ENCODE measurements at places on chromosomes 6 and 20. TPM values are rescaled to one million over a fixed set of nuclear protein-coding genes. Genes with fewer than 3 reads are reported as not detected.

The MRPL14 gene
- 41.9 TPM for total RNA-seq

The STX11 gene
- total RNA-seq = 3.3 TPM

DNA sequence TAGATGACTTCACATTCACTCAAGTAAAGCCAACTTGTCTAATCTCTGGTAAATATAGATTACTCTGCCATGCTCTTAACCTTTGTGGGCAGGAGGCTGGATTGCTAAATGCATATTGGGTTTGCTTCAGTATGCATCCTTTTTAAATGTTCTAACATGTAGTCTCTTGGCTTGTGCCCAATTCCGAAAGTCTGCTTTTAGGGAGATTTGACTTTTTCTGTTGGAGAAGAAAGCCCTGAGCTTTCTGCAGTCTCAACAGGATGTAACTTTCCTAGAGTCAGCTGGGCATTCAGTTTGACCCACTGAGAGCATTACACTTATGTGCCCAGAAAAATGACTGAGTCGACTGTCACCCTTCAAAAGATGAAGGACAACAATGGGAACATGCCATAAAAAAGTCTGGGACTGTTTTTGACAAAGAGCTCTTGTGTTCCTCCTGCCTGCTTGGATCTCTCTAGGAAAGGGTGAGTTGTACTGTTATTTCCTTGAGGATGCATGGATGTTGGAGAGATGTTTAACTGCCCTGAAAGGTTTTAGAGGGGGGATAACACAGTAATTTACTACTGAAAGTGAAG, 299.4 kb downstream of the ZFAND3 start:
- DNase-seq = no peak

The GATA5 gene
- total RNA-seq = 0.33 TPM

DNA sequence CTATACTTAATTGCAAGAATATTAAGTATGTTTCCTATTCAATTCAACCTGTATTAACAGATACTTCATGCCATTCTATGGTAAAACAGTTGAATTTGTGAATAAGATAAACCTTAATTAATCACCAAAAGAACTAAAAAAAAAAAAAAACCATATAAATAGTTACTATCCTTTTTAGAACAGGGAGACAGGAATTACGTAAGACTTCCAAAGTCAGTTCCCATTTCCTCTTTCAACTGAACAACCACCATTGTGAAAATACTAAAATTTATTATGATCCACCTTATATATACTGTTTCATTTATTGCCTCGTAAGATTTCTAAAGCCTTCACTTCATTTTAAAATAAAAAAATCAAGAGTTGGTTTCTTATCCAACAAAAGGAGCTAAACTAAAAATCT, 9.4 kb downstream of the CCNC start:
- DNase-seq = no peak

DNA sequence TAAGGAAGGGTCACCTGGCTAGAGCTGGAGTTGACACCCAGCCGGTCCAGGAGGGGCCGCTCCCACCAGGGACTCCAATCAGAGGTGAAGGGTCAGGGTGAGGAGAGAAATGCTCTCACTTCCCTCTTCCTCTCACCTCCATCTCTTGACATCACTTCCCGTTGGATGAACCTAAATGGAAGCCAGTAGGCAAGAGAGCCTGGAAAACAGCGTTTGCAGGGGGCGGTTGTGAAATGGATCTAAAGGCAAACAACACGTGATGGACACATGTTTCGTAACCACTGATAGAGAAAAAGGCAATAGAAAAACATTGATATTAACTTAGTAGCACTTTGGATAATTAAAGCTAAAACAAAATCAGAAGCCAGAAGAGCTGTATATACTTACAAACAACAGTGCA, 105.6 kb upstream of the FOXA2 start:
- peak; percentile 47 for DNase-seq

The FAM209A gene
- total RNA-seq = 0.50 TPM

DNA sequence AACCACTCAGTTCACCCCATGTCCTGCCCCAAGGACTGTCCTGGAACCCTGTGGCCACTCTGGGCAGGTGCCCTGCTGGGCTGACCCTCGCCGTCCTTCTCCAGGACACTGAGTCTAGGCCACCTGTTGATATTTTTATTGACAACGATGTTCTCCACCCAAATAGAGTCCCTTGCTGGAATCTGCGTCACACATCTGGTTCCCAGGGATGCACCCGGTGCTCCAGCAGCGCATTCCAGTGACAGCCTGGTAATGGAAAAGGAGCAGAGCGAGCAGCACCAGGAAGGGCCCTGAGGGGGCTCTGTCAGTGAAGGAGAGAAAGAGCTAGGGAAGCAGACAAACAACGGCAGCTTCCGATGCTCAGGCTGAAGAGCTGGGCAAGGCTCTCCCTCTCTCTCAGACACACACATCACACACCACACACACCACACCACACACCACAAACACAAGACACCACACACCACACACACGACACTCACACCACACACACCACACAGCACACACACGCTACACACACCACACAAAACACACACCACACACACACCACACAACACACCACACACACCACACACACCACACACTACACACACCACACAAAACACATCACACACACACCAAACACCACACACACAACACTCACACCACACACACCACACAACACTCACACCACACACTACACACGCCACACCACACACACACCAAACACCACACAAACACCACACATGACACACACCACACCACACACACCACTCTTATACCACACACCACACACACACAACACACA, 117.9 kb upstream of the THBS2 start:
- DNase-seq = no peak

DNA sequence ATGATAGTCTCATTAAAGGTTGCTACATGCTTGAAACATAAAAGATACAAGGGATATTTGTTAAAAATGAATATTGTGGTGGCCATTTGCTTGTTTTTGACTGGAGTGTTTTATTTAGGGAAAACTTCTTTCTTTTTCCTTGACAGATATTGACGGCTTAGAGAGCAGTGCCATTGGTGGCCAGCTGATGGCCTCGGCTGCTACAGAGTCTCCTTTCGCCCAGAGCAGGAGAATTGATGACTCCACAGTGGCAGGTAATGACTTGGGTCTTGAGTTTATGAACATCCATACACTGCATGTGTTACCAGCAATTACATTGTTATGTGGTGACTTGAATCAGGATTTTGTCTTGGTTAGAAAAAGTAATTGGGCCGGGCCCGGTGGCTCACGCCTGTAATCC, 67.5 kb upstream of the PBOV1 start:
- DNase-seq = no peak

DNA sequence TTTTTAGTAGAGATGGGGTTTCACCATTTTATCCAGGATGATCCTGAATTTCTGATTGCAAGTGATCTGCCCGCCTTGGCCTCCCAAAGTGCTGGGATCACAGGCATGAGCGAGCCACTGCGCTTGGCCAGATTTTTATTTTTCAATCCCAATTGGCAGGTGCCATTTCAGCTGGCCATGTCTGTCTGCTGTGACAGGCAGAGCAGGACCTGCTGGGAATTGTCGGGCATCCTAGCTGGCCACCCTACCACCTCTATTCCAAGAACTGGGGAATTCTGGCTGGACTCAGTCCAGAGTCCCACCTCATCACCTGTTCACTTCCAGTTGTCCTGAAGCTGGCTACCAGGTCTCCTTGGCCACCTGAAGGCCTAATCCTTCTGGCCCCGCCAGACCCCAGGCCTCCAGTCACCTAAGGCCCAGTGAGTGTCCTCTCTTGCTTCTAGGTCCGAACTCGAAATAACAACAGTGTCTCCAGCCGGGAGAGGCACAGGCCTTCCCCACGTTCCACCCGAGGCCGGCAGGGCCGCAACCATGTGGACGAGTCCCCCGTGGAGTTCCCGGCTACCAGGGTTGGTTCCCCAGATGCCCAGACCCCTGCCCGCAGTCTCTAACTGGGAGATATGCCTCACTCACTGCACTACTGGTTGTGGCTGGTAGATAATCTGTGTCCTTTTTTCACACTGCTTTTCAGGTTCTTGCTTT, 24.0 kb downstream of the DNMT3B start:
- no peak for DNase-seq

GRCh38 chr6:37938909-37939308, 119.4 kb downstream of the ZFAND3 start:
- no peak for DNase-seq

- peak; percentile 68 for DNase-seq
Measured at GRCh38 chr20:21109144-21109543, 3.0 kb upstream of the LINC00237 start.

GRCh38 chr6:18022398-18023231, 35.2 kb upstream of the KIF13A start:
- DNase-seq = no peak

DNA sequence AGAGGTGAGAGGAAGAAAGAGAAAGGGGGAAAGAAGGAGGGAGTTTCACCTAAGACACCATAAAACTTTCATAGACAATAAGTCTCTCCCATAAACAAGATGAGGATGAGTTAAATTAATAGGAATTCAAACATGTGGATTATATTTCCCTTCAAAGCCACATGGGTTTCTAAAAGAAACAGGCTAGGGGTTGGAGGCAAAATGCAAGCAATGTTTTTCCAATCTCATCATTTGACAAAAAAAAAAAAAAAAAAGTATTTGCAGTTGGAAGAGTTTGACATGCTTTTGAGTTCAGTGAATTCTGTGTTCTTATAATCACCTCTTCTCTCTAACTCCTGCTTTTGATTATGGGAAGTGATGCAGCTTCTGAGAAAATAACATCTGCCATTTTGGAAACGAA, 286.5 kb upstream of the PRND start:
- DNase-seq = no peak

- DNase-seq = no peak
Measured at GRCh38 chr6:148650941-148651505, 95.8 kb upstream of the UST start.

GRCh38 chr20:57688864-57689263, 21.0 kb downstream of the PMEPA1 start:
- no peak for DNase-seq

GRCh38 chr20:57707849-57708693, 1.7 kb downstream of the PMEPA1 start:
- DNase-seq = no peak

DNA sequence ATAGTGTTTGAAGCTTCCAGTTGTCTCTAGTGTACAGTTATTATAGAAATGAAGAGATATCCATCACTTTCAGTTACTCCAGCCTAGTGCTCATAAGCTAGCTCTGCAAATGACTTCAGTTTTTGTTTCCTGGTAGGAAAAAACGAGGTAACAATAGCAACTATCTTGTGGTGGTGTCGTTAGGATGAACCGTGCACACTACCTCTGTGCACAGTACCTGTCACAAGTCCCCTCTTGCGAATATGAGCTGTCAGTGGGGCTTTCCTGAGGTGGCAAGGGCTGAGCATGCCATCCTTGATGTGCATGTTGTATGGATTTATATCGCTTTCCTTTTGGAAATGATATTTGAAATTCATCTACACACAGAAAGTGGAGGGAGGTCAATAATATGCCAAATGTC, 151.8 kb downstream of the ARID1B start:
- no peak for DNase-seq

- no peak for DNase-seq
Measured at GRCh38 chr20:17470973-17471372, 60.2 kb downstream of the BFSP1 start.

The TSBP1 gene
- not detected for total RNA-seq

GRCh38 chr6:56816370-56816769, 138.5 kb upstream of the BEND6 start:
- DNase-seq = no peak

DNA sequence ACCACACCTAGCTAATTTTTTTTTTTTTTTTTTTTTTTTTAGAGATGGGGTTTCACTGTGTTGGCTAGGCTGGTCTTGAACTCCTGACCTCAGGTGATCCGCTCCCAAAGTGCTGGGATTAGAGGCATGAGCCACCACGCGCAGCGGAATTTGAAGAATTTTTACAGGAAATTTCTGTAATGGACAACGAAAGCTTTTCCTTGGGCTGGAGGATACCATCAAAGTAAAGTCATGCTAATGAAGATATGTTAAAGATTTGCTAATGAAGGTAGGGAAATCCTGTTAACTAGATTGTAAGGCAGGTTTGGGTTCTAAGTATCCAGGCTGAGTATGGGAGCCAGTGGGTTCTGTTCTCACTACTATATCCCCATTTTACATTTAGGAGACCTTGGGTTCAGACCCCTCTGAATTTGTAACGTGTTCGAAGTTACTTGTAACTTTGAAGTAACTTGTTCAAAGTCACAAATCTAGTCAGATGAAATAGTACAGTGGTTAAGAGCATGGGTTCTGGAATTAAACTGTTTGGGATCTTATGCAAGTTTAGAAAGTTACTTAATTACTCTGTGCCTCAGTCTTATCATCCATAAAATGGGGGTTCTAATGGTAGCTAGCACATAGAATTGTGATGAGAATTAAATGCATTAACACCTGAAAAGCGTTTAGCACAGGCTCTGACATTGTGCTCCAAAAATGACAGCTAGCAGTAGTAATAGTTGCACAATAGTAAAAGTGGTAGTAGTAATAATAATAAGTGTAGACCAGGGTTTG, 123.4 kb upstream of the GPR6 start:
- no peak for DNase-seq

The SCUBE3 gene
- 8.0 TPM for total RNA-seq

DNA sequence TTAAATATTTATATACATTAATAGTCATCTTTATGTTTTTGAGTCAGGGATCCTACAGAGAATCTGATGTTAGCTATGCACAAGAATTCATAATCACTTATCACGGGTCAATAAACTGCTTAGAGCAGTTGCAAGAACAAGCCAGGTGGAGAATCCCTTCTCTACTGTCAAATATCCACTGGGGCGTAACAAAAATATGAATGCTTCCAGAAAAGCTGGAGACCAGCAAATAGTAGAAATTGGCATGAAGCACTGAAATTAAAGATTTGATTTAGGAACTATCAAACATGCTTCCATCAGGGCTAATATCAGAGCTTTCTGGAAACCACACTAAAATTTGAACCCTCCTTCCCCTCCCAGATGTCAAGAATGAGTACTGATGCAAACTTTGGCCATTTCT, 37.3 kb downstream of the ADGRG6 start:
- no peak for DNase-seq

DNA sequence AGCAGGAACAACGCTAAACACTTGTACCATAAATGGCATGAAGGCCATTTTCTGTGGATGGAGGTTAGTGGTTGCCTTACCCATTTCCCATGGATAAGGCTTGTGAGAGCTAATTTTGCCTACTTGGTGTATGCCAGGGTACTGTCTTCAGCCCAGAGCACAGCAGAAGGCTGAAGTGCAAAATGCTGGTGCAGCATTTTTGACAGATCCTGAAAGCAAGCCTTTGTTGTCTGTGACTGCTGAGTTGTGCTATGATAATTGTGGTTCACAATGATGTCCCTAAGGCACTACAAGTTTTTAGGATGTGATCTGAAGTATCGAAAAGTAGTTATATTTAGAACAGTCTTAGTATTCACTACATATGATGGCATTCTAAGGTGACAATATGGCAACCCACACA, 14.7 kb upstream of the HMGN3 start:
- DNase-seq = no peak

- no peak for DNase-seq
Measured at GRCh38 chr6:52612336-52613054, 35.6 kb upstream of the TRAM2 start.

GRCh38 chr6:5206920-5207561, 53.7 kb downstream of the LYRM4 start:
- DNase-seq = no peak

The MOXD1 gene
- total RNA-seq = 32.4 TPM
